ENCODE measurements at places on chromosomes 12 and 14.

DNA sequence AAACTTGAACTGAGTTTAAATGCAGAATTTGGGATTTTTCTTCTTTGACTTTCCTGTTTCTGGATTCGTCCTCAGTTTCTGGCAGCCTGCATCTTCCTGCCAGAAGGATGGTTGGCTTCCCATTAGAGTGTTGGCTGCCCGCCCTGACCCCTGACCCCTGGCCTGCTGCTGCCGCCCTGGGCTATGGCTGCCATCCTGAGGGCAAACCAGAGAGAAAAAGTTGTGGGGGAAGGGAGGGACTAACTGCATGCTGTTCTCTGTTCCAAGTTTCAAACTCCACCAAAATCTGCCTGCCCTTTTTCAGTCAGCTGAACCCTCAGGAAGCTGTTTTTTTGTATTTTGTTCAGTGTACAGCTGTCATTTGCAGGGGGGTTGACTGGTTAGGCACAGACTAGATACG lies 48.4 kb downstream of the FNTB start:
- no peak for DNase-seq

GRCh38 chr14:34983786-34984185 lies 994 bp downstream of the SRP54 start:
- no peak for DNase-seq

DNA sequence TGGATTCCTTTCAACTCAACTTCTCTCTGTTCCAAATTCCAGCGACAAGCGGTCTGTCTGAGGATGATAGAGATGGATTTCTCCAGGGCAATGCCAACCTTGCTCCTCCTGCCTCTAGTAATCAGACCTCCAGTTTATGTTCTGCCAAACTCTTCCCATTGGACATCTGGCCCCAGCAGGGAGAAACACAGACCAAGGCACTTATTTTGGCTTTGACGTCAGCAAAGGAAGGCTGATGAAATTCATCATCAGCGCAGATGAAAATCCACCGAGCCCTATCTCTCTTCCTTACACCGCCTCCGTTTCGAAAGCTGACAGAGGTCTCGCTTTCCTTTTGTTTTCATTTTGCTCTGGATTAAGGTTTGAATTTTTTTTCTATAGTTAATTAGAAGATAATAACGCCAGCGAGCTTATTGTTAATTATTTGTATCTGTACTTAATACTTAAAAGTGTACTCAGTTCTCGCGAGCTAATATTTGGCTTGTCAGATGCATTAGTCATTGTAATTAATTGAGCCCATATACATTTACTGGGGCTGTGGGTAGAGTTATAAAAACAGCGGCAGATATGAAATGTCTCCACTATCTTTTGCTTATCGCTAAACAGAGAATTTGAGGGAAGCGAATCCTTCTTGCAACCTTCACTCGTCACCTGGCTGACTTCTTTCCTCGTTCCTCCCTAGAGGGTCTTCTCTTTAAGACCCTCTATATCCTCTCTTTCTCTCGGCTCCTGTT lies 35.9 kb upstream of the MED13L start:
- no peak for DNase-seq

DNA sequence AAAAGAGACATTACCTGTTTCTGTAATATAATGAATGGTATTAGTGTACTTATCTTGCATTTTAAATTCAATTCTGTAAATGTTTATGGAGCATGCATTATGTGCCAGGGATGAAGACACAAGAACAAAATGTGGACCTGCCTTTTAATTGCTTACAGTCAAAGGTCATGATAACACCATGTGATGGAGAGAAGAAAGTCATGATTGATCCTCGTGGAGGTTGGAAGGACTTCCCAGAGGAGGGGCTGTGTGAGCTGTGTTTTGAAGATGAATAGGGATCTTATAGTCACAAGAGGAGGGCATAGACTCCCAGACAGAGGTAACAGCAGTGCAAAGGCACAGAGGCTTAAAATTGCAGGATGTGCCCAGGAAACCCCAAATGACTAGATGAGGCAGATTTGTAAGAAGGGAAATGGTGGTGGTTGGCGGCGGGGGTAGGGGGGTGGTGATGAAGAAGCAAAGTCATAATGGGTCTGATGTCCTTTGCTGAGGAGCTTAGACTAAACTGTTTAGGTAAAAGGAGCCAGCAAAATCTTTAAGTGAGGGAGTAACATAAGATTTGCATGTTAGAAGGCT lies 151.5 kb downstream of the PRKCH start:
- peak; percentile 46 for DNase-seq

- no peak for DNase-seq
These were observed 22.9 kb upstream of the ANAPC7 start for GRCh38 chr12:110426406-110426805.

DNA sequence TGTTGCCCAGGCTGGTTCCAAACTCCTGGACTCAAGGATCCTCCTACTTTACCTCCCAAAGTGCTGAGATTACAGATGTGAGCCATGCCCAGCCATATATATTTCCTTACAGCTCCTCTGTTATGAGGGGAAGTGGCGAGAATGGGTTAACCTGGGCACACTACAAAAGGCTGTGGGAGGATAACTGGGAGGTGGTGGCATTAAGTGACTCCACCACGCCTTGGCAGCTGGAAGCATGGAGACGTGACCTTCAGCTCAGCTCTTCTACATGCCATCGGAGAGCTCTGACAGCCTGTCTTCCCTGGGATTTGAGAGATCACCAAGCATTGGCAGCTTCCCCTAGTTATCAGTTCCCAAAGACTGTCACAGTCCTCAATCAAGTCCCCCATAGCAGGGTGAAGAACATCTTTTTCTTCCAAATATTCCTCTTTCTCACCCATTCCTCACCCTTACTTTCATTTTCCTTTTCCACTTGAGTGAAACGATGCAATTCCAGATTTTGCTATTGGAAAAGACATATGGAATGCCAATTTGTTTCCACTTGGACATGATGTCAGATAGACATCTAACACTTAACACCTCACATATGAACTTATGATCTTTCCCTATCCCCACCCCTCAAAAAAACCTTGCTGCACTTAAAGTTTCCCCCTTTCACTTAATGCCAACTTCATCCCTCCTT lies 48.5 kb downstream of the PHLDA1 start:
- DNase-seq: no peak

DNA sequence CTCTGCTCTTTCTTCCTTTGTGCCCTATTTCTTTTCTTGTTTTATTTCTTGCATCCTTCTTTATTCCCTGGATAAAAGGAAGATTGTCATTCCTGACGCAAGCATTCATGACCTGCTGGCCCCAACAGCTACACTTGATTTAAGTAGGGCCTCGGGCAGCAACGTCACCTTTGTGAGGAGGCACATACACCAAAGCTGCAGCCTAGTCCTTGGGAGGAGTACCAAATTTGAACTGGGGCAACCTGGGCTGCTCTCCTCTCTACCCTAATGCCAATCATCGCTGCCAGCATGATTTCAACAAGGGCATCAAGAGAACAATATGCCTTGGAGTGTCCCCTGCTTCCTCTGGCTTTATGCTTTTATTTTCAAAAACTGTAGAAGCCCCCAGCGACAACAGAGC lies 76.4 kb downstream of the C12orf50 start:
- DNase-seq: no peak

DNA sequence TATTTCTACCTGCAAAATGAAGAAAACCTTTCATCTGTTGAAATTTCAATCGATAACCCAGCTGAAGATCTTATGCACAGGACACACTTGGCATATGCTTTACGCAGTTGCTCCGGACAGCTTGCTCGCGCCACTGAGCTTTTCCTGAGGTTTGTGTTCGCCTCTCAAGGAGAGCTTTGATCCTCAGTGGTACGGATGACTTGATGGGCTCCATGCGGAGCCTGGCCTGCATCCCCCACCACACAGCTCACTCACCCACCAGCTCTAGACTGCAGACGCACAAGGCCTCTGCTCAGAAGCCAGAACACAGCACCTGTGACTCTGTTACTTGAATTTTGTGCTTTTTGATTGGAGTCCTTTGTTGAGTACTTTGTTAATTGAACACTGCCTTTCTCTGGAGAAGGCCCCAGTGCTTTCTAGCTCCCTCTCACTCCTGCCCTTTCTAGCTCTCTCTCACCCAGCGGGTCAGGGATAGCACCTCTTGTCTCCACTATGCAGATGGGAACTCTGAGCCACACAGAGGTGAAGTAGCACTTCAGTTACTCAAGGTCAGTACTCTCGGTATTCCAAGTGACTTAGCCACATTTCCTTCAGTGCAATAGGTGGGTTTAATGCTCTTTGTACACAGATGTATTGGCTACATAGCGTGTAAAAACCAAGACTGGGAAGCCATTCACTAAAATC lies 52.1 kb downstream of the TBC1D30 start:
- no peak for DNase-seq
